ENCODE measurements at places on chromosomes 11 and 22. TPM values are rescaled to one million over a fixed set of nuclear protein-coding genes. Genes with fewer than 3 reads are reported as not detected.

MLC1 gene
- 2.6 TPM for total RNA-seq

TTLL12 gene
- 15.8 TPM for total RNA-seq

NCR3LG1 gene
- total RNA-seq = 1.3 TPM

EIF3L gene
- 420 TPM for total RNA-seq

APLNR gene
- total RNA-seq = 93.8 TPM

TMEM191B gene
- total RNA-seq = 8.1 TPM

CEND1 gene
- total RNA-seq = 0.18 TPM

APOA5 gene
- total RNA-seq = not detected

PPME1 gene
- 37.7 TPM for total RNA-seq

CYTH4 gene
- total RNA-seq = 44.0 TPM

PATZ1 gene
- total RNA-seq = 35.0 TPM

CARD10 gene
- total RNA-seq = 12.0 TPM

SMIM35 gene
- total RNA-seq = 0.06 TPM

LRRN4CL gene
- 0.57 TPM for total RNA-seq

CXCR5 gene
- total RNA-seq = 0.48 TPM

NELL1 gene
- total RNA-seq = 0.12 TPM

SLC5A12 gene
- not detected for total RNA-seq

ANKK1 gene
- 1.1 TPM for total RNA-seq

ESAM gene
- total RNA-seq = 142 TPM

RIBC2 gene
- total RNA-seq = 8.1 TPM

HBB gene
- 1,072 TPM for total RNA-seq

VSIG2 gene
- total RNA-seq = 20.9 TPM

PRSS23 gene
- 19.3 TPM for total RNA-seq

SLC22A9 gene
- not detected for total RNA-seq

CBLIF gene
- total RNA-seq = not detected

PGR gene
- total RNA-seq = 8.8 TPM

KIRREL3 gene
- 0.71 TPM for total RNA-seq

OR51B5 gene
- 4.2 TPM for total RNA-seq

BTBD18 gene
- total RNA-seq = not detected

MMP13 gene
- total RNA-seq = 0.09 TPM

RASSF10 gene
- total RNA-seq = 12.2 TPM

HPS5 gene
- 23.9 TPM for total RNA-seq

OR4C16 gene
- not detected for total RNA-seq

XBP1 gene
- 298 TPM for total RNA-seq

TNNI2 gene
- total RNA-seq = 3.1 TPM

OR8G5 gene
- total RNA-seq = 0.34 TPM

LARGE2 gene
- total RNA-seq = 2.4 TPM

ANO5 gene
- total RNA-seq = 2.8 TPM

GSTT2B gene
- 2.0 TPM for total RNA-seq
